ENCODE measurements at places on chromosomes 7 and 10. TPM values are rescaled to one million over a fixed set of nuclear protein-coding genes. Genes with fewer than 3 reads are reported as not detected.

DNA sequence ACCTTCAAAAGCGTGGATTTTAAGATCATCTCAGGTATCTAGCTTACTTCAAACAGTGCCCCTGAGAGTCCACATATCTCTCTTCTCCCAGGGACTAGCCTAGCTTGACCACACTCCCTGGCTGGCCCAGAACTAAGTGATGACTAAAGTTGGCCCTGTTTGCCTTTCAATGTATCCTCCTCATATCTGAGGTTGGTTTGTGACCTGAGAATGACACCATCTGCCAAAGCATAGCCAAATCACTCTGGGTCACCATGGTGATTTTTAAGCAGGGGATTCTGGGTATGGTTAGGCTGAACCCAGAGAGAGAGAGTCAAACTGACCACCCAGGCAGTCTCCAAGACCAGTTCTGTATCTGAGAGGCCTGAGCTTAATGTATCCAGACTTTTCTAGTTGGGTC lies 16.2 kb downstream of the CNNM1 start:
- DNase-seq = no peak

The COL17A1 gene
- not detected for polyA plus RNA-seq

GRCh38 chr7:76142861-76143260 lies 58.8 kb upstream of the SRRM3 start:
- no peak for DNase-seq

DNA sequence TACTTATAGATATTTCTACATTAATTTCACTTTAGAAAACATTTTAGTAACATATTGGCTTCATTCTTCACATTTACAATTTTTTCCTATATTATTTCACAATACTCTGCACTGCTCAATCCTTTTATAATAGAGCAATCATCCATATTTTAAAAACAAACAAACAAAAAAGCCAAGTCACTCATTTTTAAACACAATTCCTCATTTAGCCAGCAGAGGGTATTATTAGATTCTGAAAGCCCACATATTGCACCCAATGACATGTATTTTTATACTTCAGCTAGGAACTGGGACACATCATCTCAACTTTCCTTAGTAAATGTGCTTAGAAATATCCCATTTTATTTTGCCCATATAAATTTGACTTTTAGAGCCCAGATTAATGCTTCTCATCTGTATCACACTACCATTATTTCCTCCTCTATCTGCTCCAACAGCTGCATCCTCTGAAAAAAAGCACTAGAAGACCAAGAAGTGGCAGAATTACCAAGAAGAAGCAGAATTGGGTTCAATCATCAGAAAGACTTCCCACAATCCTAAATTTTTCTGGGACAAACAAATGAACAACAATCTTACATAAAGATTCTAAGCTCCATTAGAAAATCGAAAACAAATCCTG lies 29.5 kb downstream of the CTNNA3 start:
- peak; percentile 14 for DNase-seq

DNA sequence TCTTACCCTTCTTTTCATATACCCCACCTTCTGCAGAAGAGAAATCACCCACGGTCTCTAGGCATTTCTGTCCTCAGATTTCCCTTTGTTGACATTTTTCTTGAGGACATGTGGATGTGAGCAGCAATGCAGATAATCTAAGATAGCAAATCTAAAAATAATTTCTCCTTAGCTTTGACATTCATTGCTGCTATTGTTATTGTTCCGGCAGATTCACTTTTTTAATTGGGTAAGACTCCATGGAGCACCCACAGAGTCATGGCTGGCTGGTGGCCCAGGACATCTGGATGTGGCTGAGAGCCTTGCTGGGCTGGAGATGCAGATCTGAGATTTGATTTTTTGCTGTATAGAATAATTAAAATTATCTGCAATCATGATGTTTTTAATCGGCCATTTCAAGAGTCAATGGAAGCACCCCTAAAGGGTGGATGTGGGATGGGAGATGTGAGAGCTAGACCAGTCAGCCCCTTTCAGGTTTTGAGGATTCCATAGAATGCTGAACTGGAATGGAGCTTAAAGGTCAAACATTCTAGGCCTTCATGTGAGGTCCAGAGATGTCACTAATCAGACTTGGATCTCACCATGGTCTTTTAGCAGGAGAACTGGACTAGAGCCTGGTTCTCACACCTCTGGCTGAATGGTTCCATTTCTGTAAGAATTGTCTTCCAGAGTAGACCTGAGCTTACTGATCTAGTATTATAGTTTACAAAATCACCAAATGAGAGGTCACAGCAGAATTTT lies 37.5 kb downstream of the TAS2R41 start:
- no peak for DNase-seq

The HEPACAM2 gene
- polyA plus RNA-seq = not detected

The PSD gene
- polyA plus RNA-seq = 0.11 TPM

- peak; percentile 8 for DNase-seq
These were observed 65.8 kb downstream of the STK17A start for GRCh38 chr7:43648473-43649406.

The OR9A2 gene
- polyA plus RNA-seq = not detected

DNA sequence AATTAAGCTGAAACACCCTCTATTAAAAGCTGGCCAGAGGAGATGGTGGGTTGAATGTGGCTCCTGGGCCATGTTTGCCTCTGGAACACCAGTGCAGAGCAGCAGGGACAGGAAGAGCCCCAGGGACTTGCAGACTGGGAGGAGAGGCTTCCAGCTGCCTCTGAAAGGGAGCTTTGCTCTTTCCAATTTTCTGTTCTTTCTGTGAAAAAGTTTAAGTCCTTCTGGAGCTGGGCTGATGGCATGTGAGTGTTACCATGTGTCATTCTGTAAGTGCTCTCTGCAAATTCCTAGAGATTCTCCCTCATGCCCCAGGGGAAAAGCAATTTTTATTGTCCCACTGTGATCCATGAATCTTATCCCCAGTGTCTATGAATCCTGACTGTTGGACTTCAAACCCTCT lies 112.8 kb upstream of the LANCL2 start:
- no peak for DNase-seq

The XRCC2 gene
- polyA plus RNA-seq = 0.05 TPM

The PURB gene
- 3.0 TPM for polyA plus RNA-seq

The LSM5 gene
- 16.4 TPM for polyA plus RNA-seq

The PTPRZ1 gene
- not detected for polyA plus RNA-seq

- DNase-seq = no peak
These were observed 952 bp upstream of the MAFK start for GRCh38 chr7:1529383-1530116.

DNA sequence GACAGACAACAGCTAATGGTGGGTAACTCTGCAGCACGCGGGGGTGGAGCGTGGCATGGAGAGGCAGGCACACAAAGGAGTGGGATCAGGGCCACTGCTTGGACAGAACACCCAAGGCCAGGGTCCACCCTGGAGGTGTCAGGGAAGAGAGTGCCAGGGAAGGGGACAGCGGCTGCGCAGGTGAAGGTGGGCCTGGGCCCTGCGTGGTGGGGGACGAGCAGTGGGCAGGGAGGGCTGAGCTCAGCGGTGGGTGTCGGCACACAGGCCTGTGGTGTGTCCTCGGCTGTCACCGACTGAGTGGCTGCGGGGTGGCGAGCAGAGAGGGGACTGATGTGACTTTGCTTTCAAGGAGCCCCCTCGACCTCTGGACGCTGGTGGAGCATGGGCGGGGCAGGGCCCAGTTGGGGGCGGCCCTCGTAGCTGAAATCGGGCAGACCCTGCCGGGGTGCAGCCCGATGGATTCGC lies 8.4 kb upstream of the SCART1 start:
- DNase-seq = no peak

- DNase-seq = no peak
These were observed 97.2 kb upstream of the ELMO1 start for GRCh38 chr7:37545619-37546534.

- no peak for DNase-seq
These were observed 46.4 kb downstream of the RAMP3 start for GRCh38 chr7:45203936-45204445.

DNA sequence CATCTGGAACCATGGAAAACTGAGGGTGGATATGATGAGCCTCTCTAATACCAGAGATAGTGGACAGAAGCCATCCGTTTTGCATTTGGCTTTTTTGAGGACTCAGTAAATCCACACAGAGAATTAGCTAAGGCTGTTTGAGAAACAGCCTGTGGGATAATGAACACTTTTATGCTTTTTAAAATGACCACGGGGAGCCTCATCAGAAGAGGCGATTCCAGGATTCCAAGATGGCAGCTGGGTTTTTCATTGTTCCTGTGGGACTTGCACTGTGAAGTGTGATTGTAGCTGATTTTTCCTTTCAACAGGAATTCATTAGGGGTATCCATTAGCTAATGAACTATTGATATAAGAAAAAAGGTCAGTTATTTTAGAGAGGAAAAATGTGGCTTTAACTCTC lies 353.2 kb downstream of the AUTS2 start:
- DNase-seq = no peak

The FAM25C gene
- polyA plus RNA-seq = not detected

The EXOC4 gene
- polyA plus RNA-seq = 22.3 TPM

GRCh38 chr10:61609701-61610100 lies 53.0 kb upstream of the CABCOCO1 start:
- no peak for DNase-seq

The IFIT1 gene
- polyA plus RNA-seq = 12.1 TPM

The TLX1 gene
- polyA plus RNA-seq = not detected

DNA sequence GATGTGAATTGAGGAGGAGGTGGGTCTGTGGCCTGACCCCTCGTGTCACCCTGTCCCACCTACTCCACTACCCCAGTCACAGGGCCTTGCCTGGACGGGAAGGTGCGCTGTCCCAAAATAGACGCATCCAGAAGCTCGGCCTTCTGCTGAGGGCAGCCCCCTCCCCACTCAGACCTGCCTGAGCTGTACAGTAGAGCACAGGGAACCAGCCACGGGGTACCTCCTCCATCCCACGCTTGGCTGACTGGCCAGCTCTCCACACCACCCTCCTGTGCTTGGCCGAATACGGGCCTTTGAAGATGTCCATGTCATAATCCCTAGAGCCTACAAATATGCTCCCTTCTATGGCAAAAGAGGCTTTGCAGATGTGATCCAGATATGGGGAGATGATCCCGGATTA lies 88.3 kb downstream of the CHST15 start:
- no peak for DNase-seq

The HOXA6 gene
- polyA plus RNA-seq = not detected

The FAM107B gene
- 27.2 TPM for polyA plus RNA-seq

DNA sequence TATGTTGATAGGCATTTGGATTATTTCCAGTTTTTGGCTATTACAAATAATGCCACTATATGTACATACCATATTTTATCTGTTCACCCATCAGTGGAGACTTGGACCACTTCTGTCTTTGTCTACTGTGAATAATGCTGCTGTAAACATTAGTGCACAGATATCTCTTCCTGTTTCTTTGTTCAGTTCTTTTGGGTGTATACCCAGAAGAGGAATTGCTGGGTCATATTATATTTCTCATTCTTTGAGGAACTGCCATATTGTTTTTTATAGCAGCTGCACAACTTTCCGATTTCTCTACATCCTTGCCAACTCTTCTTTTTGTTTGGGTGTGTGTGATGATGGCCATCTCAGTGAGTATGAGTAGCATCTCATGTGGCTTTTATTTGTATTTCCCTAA lies 218.0 kb downstream of the LRMDA start:
- peak; percentile 31 for DNase-seq

The OR2A7 gene
- polyA plus RNA-seq = not detected

- no peak for DNase-seq
These were observed 22.1 kb downstream of the CAV1 start for GRCh38 chr7:116546916-116547315.

GRCh38 chr7:30543813-30544525 lies 39.3 kb upstream of the GGCT start:
- DNase-seq = no peak

GRCh38 chr10:12279281-12279680 lies 70.1 kb upstream of the CAMK1D start:
- DNase-seq = no peak

DNA sequence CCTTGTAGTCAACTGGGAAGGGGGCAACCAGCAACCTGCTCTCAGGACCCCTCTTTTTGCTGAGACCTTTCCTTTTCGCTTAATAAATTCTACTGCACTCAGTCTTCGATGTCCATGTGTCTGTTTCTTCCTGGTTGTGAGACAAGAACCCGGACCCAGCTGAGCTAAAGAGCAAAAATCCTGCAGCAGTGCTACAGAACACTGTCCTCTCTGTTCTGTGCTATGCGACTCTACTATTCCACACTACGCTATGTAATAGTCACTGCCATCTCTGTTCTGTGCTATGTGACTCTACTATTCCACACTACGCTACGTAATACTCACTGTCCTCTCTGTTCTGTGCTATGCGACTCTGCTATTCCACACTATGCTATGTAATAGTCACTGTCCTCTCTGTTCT lies 34.3 kb downstream of the DIP2C start:
- DNase-seq = no peak

DNA sequence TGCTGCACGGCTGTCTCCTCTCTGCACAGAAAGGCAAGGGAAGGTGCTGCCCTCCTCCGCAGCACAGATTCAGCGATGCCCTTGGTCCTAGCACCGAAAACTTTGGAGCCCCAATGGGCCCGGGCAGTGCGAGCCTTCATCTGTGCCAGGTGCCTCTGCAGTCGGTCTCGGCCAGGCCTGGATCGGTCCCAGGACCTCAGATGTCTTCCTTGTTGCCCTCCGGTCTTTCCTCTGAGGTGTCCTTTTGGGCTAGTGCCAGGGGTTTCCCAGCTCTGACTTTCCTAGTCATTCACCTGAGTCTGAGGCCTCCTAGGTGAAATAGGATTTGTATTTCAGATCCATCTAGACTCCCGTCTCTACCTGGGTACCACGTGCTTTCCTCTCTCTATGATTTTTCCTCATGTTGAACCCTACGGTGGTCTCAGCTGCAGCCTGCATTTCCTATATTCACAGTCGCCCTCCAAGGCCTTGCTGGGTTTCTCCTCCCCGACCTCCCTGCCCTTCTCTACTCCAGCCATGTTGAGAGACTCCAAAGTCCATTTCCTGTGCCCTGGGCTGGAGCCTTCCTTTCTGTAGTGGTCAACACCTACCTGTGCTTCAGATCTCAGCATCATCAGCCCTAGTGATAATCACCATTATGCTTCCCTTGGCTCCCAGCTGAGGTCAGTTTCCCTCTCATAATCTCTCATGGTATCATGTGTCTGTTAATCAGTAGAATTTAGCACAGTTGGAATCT lies 92.0 kb upstream of the PRSS58 start:
- no peak for DNase-seq

GRCh38 chr10:49187044-49187484 lies 1.1 kb downstream of the TMEM273 start:
- DNase-seq = no peak

The ANXA8 gene
- 0.97 TPM for polyA plus RNA-seq

DNA sequence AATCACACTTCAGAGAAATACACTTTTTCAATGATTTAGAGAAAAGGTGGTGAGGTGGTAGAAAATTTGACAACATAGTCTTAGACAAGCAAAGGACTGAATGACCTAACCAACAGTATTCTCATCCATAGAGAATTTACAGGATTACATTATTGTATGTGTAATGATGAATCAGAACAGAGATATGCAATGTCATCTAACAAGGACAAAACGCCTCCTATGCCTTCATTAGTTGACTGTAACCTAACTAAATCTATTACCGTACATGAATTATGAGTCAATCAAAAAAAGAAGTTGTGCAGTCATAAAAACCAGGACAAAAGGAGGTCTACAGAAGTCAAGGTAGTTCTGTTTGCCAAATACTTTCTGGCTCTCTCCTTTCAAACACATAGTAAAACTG lies 66.5 kb downstream of the RAB11FIP2 start:
- DNase-seq = no peak

- no peak for DNase-seq
These were observed 109.1 kb upstream of the INHBA start for GRCh38 chr7:41811941-41812340.

Data from CD14-positive monocyte (primary cell).